ENCODE measurements at places on chromosomes 2 and 18. TPM values are rescaled to one million over a fixed set of nuclear protein-coding genes. Genes with fewer than 3 reads are reported as not detected.

- H3K27me3 ChIP-seq: no peaks in the 10 kb centered on the region
- no peaks in the 10 kb centered on the region for H3K36me3 ChIP-seq
- no peaks in the 10 kb centered on the region for H3K4me1 ChIP-seq
- no peak for DNase-seq
Observed at GRCh38 chr2:157463002-157463401, 19.1 kb upstream of the CYTIP start.

DNA sequence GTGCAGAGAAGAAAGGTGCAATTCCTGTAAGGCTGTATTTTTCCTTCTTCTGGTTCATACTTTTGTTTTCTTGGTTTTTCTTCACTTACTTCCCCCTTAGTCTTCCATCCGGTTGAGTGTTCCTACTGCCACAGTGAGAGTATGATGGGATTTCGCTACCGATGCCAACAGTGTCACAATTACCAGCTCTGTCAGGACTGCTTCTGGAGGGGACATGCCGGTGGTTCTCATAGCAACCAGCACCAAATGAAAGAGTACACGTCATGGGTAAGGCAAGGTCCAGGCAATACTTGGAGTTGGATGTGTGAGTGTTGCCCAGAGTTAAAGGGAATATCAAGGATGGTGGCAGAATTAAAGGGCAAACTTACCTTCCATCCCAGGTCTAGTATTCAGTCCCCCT lies 108.0 kb downstream of the DTNA start:
- no peak overlapping the region for H3K27ac ChIP-seq
- no peaks in the 10 kb centered on the region for H3K36me3 ChIP-seq
- no peaks in the 10 kb centered on the region for H3K27me3 ChIP-seq
- no peaks in the 10 kb centered on the region for H3K4me1 ChIP-seq
- DNase-seq: no peak

The HOXD8 gene
- total RNA-seq: 3.1 TPM

The FSIP2 gene
- 5.9 TPM for total RNA-seq

The CCDC121 gene
- total RNA-seq: 2.8 TPM

- no peak for DNase-seq
- no peaks in the 10 kb centered on the region for H3K4me1 ChIP-seq
- no peak overlapping the region for H3K4me3 ChIP-seq
Observed at GRCh38 chr2:200345975-200346374, 39.5 kb downstream of the SPATS2L start.

The TGFA gene
- 25.8 TPM for total RNA-seq

Measured in colonic mucosa (tissue), 4 donors.